H9 (cell line): ENCODE measurements at places on chromosomes 3 and 15. TPM values are rescaled to one million over a fixed set of nuclear protein-coding genes. Genes with fewer than 3 reads are reported as not detected.

GRCh38 chr3:125433611-125434041 lies 58.5 kb upstream of the ZNF148 start:
- no peak for DNase-seq

GRCh38 chr3:39121621-39122020 lies 14.1 kb downstream of the TTC21A start:
- no peak for DNase-seq

GRCh38 chr3:11910971-11911531 lies 64.4 kb upstream of the TAMM41 start:
- DNase-seq: peak; percentile 10

DNA sequence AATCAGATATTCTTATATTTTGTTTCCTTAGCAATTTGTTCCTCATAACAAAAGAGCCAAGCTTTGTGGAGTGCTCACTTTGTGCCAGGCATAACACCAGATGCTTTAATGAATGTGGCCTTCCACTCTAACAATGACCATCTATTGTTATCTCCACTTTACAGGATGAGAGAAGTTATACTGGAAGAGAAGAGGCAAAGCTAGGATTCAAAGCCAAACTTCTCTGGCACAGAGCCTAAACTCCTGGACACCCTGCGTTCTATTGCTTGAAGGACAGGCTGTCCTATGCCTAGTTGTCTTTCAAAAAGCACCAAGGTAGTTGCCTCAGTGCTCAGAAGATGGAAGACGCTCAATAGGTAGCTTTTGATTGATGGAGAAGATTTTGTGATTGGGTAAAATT lies 123.2 kb upstream of the FEZF2 start:
- no peak for DNase-seq

GRCh38 chr3:123090728-123091531 lies 24.1 kb downstream of the PDIA5 start:
- no peak for DNase-seq

FILIP1L gene
- total RNA-seq: 0.07 and 0.22 TPM in 2 replicates

CACNA2D2 gene
- total RNA-seq: 27.7 and 28.1 TPM in 2 replicates

AP4E1 gene
- total RNA-seq: 13.8 and 14.0 TPM in 2 replicates

- DNase-seq: no peak
These were observed 12.2 kb downstream of the CLN6 start for GRCh38 chr15:68217341-68217740.

DNA sequence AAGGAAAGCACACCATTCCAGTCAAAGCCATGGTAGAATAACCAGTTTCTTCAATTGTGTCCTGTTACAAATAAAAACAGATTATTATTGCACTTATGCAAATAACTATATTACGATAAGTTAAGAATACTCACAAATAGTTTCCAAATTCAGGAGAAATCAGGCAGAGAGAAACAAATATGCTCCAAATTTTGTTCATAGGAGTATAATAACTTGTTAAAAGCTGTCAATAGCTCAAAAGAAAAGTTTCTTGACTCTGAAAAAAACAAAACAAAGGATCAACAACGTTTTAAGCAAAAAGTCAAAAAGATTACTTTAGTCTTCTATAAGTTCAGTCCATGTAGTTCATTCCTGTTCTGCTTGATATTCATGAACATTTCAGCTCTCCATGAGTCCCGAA lies 59.7 kb upstream of the BDH1 start:
- no peak for DNase-seq

DNA sequence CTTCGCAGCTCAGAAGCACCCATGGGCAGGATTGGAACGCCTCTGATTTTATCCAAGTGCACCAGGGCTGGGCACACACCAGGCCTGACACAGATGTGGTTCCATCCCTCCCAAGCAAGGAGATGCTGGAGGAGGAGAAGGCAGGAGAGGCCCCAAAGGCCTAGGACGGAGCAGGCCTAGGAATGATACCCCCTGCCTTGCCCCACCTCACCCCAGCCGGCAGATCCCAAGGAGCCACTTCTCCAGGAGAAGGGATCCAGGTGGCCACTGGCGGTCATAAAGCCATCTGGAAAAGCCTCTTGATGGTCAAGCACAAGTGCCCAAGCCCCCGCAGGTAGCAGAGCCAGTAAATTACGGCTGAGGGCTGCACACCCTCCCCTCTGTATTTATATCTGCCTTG lies 211.8 kb downstream of the TBC1D2B start:
- no peak for DNase-seq

DNA sequence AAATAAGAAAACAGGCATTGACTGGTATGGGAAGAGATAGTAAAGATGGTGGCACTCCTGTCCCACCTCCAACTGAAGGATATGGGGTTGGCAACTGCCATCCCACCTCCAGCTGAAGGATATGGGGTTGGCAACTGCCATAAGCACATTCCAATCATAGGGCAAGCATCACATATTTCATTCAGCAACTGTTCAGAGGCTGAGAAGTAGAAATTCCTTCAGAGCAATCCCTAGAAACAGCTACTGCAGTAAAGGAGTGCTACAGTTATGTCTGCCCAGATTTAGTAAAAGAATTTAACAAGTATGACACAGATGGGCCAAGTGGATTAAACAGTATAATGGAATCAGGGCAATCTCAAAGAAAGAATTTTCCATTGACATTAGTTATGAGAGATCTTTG lies 156.8 kb downstream of the IMPG2 start:
- no peak for DNase-seq

CSNK1G1 gene
- total RNA-seq: 17.1 and 19.7 TPM in 2 replicates

GRCh38 chr15:52652984-52653383 lies 26.2 kb downstream of the ATOSA start:
- no peak for DNase-seq
